IMR-90 (cell line): ENCODE measurements at places on chromosomes 6 and 20. TPM values are rescaled to one million over a fixed set of nuclear protein-coding genes. Genes with fewer than 3 reads are reported as not detected.

Gene MPIG6B
- total RNA-seq = not detected in 2 replicates

Gene UBE2C
- 43.4 and 43.6 TPM in 2 replicates for total RNA-seq

GRCh38 chr20:10591946-10592521, 81.8 kb downstream of the JAG1 start:
- peak; percentile 62 for DNase-seq

Gene ZCCHC3
- total RNA-seq = 10.9 and 13.9 TPM in 2 replicates

DNA sequence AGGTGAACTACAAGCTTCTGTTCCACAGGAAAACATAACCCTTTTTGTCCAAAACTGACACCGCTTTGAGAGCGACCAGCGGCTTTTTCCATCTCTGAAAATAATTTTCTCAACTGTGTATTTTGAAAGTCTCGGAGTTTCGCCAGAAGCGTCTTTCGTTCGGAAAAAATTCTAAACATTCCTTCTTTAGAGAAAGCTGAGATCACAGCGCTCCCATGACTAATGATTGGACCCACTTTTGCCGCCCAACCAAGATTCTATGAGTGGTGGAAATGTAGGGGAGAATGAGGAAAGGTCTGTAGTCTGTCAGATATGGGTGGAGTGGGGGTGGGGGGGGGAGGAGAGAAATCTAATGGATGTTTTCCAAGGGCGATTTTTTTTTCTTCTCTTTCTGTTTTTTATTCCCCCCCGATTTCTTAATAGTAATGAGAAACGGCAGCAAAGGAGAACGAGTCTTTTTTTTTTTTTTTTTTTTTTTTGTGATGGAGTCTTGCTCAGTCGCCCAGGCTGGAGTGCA, 189.3 kb downstream of the TRIM27 start:
- DNase-seq = no peak

DNA sequence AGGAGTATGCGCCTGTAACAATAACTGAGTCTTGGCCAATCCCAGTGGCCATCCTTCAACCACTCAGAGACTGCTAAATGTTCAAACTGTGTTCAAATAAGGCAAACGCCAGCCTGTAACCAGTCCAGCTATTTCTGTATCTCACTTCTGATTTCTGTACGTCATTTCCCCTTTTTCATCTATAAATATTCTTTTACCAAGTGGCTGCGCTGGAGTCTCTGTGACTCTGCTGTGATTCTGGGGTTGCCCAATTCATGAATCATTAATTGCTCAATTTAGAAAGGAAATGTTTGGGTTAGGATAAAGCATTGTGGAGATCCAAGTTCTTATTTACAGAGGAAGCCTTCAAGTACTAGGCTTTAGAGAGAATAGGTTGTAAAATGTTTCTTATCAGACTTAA, 89.8 kb upstream of the UST start:
- peak; percentile 84 for DNase-seq

GRCh38 chr6:127585123-127585522, 8.1 kb downstream of the C6orf58 start:
- no peak for DNase-seq

Gene SYCP2
- total RNA-seq = 0.18 and 0.56 TPM in 2 replicates

GRCh38 chr6:38192487-38192886, 373.0 kb downstream of the ZFAND3 start:
- DNase-seq = no peak

- DNase-seq = no peak
Measured at GRCh38 chr20:53657279-53657678, 63.6 kb upstream of the ZNF217 start.

Gene CLPSL1
- not detected in 2 replicates for total RNA-seq

Gene AHI1
- 19.4 and 25.0 TPM in 2 replicates for total RNA-seq

DNA sequence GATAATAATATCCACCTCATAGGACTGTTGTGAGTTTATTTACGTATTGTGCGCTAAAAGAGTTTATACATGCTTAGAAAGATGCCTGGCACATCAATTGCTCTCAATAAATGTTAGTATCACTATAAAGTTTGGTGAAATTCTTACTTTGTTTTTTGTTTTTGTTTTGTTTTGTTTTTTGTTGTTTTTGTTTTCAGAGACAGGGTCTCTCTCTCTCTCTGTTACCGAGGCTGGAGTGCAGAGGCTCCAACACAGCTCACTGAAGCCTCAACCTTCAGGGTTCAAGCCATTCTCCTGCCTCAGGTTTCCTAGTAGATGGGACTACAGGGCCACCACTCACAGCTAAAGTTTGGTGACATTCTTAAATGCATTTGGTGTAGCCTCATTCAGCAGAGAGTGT, 32.2 kb upstream of the BTN3A2 start:
- no peak for DNase-seq

- peak; percentile 59 for DNase-seq
Measured at GRCh38 chr6:21109391-21110178, 484.0 kb upstream of the SOX4 start.

- DNase-seq = peak; percentile 77
Measured at GRCh38 chr6:75830959-75831885, 82.2 kb downstream of the MYO6 start.

DNA sequence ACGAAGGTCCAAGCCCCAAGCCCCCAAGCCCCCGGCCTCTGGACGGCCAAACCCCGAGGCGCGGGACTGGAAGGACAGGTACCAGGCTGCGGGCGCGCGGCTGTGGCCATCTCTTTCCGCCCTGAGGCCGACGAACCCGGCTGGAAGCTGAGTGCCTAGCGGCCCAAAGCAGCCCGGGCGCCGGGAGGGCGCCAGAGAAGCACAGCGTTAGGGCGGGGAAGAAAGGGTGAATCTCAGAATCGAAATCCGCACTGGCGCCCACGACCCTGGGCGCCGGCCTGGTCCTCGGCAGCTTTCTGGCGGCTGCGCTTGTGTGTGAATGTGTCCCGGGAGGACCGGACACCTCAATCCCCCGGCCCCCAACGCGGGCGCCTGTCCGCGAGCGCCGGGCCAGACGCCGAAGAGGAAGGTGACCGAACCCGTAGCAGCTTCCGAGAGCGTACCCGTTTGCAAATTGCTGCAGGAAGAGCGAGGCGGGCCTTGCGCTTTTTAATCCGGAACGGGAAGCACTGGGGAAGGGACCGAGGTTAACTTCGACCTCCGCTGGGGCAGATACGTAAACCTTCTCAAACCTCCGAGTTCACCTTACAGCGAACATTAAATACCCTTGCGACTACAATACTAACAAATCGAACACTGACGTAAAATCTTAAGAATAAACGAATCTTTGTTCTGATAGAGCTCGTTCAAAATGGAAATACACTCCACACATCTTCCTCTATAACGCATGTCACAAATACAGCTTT, 2.9 kb downstream of the NRN1 start:
- DNase-seq = no peak

Gene UBD
- total RNA-seq = not detected in 2 replicates

Gene CALHM4
- total RNA-seq = not detected in 2 replicates

- peak; percentile 34 for DNase-seq
Measured at GRCh38 chr6:7566107-7566506, 23.9 kb upstream of the SNRNP48 start.

DNA sequence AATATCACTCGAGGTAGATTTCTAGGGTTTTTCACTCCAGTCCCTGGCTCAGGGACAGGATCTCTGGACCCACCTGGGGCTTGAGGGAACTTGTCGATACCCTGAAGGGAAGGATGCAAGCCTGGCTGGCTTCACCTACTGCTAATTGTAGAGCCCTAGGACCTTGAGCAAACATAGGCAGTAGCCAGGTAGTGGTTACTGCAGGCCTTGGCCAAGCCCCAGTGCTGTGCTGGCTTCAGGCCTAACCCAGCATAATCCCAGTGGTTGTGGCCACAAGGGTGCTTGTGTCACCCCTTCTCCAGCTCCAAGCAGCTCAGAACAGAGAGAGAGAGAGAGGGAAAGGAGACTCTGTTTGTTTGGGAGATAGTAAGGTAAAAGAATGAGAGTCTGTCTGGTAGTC, 5.8 kb upstream of the MCM9 start:
- no peak for DNase-seq

Gene DCDC2
- total RNA-seq = not detected in 2 replicates

Gene BPIFB2
- total RNA-seq = not detected in 2 replicates

Gene BPHL
- total RNA-seq = 15.8 and 16.3 TPM in 2 replicates

DNA sequence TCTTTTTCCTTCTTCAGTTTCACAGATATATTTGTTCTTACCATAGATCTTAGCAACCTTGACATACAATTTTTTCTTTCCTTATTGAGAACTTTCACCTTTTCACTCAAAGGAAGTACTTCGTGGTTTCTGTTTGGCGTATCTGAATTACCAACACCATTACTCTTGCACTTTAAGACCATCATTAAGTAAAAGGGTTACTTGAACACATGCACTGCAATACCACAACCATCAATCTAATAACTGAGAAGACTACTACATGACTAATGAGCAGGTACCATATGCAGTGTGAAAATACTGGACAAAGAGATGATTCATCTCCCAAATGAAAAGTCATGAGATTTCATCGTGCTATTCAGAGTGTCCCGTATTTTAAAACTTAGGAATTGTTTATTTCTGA, 21.7 kb upstream of the SENP6 start:
- no peak for DNase-seq
